Gastroesophageal sphincter (tissue), 4 donors: ENCODE measurements at places on chromosomes 3 and 15.

- no peak for ATAC-seq
Observed at GRCh38 chr3:189937302-189938127, 183.2 kb downstream of the P3H2 start.

DNA sequence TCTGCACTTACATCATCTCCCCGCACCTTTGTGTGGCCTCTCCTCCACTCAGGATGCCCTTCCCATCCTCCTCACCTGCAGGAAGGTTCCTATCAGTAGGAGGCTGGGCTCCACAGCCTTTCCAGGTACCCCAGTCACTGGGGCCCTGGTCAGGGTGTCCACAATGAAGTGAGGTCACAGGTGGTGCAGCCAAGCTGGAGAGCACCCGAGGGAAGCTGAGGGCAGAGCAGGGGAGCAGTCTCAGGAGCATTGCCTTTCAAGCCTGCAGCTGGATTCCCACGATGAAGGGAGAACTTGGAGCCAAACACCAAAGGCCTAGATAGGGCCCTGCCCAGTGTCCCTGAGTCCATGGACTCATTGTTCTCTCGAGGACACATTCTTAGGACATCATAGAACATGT, 23.6 kb downstream of the MGLL start:
- ATAC-seq, result no peak

- peak; percentile 76 for ATAC-seq
Observed at GRCh38 chr3:196518966-196519717, 4.0 kb upstream of the SMCO1 start.

DNA sequence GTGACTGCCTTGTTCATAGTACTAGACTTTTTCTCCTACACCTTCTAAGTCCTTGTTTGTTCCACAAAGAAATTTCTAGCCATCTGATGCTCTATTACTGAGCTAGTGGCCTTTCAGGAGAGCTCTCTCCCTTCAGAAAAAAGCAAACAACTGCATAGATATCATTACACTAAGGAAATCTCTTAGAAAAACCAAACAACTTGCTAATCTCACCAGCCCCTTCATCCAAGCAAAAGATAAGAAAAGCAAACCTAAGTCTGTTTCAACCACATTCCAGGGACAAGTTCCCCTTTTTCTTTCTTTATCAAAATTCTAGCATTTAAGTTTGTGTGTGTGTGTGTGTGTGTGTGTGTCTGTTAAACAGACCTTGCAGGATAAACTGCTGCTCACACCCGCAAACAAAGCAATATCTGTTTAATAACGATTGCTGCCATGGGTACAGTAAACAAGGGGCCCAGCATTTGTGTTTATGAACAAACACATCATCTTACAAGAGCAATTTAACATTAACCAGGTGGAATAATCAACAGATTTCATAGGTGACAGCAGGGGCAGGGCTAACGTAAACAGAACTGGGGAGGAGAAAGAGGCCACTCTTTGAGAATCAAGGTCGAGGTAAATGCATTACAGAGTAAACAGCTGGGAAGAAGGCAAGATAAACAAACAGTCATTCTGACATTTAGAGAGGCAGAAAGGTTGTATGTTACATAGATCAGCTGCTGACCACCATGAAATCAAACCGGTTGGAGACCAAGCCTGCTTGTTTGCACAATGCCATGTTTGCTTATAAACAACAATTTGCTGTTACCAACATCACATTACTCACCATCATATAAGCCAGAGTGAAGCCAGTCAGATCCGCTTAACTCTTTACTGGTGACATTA, 375.1 kb downstream of the FOXP1 start:
- ATAC-seq, result no peak

- no peak for ATAC-seq
Observed at GRCh38 chr3:15812183-15812582, 14.4 kb upstream of the ANKRD28 start.

- ATAC-seq, result no peak
Observed at GRCh38 chr15:93018574-93018973, 70.4 kb downstream of the RGMA start.

DNA sequence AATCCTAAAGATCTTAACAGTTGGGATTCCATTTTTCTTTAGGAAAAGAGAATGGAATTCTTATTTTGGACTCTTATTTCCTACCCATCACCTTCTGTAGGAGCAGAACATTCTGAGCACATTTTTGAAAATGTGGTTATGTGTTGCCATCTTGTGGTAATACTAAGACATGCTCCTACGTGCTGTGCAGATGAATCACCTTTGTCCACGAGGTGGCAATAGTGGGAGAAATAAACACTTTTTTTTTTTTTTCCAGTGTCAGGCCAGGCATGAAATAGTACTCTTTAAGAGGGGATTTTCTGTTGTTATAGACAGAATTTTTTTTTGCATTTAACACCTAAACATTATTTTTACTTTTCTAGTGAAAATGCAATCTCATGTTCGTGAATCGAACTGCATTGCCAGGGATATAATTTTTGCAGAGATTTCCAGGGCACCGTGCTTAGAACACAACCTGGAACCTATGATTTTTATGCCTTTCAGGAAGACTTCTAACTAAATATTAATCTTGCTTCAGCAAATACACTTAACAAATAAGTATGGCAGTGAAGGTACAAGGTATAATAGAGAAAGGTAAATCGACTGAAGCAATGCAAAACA, 196.6 kb downstream of the GAP43 start:
- peak; percentile 65 for ATAC-seq

DNA sequence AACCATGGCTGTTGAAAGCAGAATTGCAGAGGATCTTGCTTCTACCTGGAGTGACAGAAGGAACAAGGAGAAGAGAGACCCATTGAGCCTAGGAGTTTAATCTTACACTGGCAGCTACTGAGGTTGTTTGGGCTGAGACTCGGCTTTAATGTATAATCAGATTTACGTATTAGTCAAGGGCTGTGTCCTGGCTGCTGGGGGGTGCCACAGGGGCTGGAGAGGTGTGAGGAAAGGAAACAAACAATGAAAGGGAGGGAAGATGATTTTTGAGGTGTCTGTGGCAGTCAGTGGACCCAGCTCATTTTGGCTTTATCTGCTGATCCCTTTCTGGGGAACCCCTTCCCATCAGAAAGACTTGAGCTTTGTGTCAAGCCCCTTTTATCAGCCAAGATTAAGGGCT, 95.7 kb downstream of the PRICKLE2 start:
- no peak for ATAC-seq

DNA sequence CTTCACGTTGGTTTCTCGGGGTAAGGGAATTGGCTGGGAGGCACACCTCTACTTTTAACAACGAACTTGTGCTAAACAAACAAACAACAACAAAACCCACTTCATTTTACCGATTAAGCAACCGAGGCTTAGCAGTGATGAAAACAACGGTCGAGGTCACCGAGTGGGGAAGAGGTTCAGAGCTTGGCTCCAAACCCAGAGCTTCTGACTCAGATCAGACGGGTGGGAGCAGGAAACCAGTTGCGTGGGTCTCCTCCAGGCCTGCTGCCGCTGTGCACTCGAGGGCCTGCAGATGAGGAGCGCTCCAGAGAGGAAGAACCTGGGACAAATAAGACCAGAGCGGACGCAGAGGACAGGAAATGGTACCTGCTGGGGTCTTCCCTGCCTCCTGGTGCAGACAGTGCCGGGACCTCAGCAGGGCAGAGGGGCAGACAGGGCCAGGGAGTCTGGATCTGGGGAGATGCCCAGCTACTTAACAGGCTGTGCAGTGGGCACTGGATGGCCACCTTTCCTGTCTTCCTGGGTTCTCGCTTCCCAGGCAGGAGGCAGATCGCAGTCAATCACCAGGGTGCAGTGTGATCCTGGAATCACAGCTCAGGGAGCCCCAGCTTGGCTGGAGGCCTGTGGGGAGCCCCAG, 99.0 kb upstream of the MEF2A start:
- no peak for ATAC-seq

DNA sequence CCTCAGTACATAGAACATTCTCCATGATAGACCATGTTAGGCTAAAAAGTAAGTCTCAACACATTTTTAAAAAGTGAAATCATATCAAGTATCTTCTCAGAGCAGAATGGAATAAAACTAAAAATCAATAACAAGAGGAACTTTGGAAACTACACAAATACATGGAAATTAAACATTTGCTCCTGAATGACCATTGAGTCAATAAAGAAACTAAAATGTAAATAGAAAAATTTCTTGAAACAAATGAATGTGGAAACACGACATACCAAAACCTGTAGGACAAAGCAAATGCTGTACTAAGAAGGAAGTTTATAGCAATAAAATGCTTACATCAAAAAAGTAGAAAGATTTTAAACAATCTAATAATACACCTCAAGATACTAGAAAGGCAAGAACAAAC, 33.6 kb downstream of the NEK10 start:
- no peak for ATAC-seq

- ATAC-seq, result peak; percentile 8
Observed at GRCh38 chr3:119293105-119293870, 895 bp upstream of the ARHGAP31 start.

DNA sequence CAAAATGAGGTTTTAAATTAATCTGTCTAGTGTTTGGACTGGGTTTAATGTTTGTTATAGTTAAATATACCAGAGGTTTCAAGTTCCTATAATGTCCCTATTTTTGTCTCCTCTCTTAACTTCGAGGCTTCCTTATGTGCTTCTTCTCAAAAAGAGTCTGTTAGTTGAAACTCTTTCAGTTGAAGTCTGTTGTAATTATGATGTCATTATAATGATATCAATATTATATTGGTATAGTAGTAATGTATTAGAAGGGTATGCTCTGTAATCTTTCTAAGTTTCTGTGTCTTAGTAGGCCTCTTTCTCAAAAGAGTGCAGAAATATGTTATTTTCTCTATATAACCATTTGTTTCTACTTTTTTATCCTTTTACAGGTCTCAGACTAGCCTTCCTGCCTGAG, 1148.0 kb downstream of the NSUN3 start:
- no peak for ATAC-seq

DNA sequence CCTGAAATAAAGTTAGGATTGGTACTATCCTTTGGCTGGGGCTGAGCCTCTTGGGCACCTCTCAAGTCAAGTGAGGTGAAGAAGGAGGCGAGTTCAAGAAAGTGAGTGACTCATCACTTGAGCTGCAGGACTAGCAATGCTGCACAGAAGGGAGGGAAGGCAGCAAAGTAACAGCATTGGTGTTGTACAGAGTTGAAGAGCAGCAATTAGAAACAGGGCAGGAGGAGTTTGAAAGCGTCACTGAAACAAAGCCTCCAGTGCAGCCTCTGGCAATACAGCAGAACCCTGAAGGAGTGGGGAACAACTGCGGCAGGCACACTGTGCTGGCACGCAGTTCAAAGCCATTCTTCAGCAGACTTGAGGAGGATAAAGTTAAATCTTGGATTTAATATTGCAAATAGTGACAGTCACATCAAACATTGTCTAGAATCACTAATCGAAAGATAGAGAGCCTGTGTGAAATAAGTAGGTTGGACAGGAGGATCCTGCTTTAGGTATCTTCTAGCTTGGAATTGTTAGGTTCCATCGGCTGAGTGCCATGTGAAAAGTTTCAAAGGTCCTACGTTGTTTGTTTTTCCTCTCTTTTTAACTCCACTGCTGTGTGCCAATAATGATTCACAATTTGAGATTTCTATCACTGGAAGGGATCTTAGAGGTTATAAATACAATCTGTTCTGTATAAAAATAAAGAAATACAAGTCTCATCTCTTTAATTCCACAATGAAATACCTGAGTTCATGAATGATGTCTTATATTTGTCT, 479.8 kb downstream of the NAALADL2 start:
- ATAC-seq, result peak; percentile 61

DNA sequence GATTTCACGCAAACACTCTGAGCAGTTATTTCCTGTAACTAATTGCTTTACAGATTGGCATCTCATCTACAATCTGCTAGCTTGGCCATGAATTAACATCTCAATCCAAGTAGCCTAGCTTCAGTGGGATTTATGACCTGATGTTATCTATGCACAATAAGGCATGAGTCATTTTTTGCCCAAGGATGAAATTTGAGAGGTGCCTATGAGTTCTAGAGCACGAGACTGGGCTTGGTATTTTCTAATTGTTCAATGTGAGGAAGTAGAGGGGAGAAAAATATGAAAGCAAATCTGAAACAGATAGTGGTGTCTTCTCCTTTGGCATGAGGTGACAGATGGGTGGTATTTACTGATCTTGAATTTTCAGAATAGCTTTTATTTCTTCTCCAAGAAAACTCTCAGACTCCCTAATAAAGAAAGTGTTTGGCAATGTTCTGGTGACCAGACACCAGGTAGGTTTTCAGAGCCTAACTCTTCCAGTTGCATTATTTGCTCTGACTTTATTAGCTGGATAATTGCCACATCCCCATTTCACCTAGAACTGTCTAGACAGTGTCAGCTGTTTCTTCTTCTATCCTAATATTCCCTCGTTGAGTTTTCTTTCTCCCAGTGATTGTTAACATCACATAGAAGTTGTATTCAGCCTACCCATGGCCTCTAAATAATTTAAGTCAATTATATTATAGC, 301.0 kb upstream of the UMPS start:
- no peak for ATAC-seq

- no peak for ATAC-seq
Observed at GRCh38 chr3:87375231-87375682, 98.9 kb upstream of the POU1F1 start.

DNA sequence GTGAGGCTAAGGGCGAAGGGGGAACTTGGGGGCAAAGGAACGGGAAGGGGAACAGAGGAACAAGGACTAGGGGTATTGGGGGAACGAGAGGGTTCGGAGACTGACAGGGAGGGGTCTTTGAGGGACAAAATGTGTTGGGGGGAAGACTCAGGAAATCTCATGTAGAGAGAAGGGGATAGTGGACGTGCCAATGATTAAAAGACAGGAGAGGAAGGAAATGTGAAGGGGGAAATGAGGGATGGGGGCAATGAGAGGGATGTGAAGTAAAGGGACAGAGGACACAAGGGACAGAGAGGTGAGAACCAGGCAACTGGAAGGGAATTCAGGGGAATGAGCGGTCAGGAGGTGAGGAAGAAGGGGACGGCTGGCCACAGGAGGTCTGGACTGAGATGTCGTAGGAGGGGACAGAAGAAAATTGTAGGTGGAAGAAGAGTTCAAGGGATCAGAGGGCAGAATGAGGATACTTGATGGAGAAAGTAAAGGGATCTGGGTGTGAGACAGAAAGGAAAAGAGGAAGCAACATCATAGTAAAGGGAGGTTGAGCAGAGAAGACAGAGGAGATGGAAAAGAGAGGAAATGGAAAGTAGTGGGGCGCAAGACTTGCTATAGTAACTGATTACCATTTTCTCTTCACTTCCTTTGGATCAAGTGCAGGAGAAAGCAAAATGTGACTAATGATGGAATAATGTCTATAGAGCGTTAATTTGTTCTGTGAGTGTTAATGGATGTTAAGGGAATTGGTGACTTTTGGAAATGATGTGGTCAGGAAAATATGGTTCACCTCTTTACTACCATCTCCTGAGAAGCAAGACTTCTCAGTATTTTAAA, 749 bp downstream of the RAB8B start:
- ATAC-seq, result no peak

- peak; percentile 29 for ATAC-seq
Observed at GRCh38 chr3:105827959-105828358, 40.9 kb downstream of the CBLB start.

DNA sequence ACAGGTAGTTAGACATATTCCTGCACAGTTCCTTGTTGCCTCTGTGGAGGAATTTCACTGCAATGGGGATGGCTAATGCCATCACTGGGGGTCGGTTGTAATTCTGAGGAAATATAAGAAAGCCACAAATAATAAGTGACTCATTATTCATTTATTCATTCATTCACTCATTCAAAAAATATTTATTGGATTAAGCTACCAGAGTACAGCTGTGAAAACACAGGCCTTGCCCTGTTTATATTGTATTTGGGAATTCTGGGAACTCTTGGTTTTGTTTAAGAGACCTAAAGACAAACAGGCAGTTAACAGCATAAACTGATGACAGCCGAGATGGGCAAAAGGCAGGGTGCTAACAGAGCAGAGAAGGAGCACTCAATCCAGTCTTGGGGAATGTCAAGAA, 23.6 kb downstream of the PTX3 start:
- ATAC-seq, result no peak

GRCh38 chr15:42992626-42993025, 72.0 kb upstream of the TTBK2 start:
- ATAC-seq, result no peak
